ENCODE measurements at places on chromosomes 13 and 19.

GRCh38 chr19:4693471-4694121 lies 23.5 kb upstream of the MYDGF start:
- DNase-seq: no peak

GRCh38 chr19:3381701-3382372 lies 15.5 kb downstream of the NFIC start:
- no peak for DNase-seq

- DNase-seq: no peak
These were observed 33.1 kb upstream of the ZNF331 start for GRCh38 chr19:53504885-53505284.

- no peak for DNase-seq
These were observed 401.7 kb downstream of the IRS2 start for GRCh38 chr13:109384491-109385241.

DNA sequence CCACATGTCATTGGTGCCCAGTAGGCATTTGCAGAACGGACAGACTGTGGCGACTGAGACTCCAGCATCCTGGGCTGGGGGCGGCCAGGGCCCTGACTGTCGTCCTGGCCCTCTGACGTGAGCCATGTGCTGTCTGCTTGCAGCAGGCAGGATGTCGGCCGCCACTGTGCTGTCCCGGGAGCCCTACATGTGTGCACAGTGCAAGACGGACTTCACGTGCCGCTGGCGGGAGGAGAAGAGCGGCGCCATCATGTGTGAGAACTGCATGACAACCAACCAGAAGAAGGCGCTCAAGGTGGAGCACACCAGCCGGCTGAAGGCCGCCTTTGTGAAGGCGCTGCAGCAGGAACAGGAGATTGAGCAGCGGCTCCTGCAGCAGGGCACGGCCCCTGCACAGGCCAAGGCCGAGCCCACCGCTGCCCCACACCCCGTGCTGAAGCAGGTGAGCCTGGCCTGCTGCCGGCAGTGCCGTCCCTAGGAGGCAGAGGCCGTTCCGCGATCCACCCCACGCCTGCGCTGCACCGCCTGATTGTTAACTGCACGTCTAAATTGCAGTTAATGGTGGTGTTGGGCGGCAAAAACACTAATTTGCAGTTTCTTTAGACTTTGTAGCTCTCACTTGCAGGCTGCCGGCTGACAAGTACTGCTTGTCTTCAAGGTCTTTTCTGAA lies 14.2 kb downstream of the TSSK6 start:
- DNase-seq: no peak

GRCh38 chr13:110393761-110394160 lies 86.7 kb downstream of the COL4A2 start:
- no peak for DNase-seq

Data from CD4-positive, alpha-beta T cell treated with Interleukin-15 for 1 hour (primary cell).